ENCODE measurements at places on chromosomes 3 and 15.

DNA sequence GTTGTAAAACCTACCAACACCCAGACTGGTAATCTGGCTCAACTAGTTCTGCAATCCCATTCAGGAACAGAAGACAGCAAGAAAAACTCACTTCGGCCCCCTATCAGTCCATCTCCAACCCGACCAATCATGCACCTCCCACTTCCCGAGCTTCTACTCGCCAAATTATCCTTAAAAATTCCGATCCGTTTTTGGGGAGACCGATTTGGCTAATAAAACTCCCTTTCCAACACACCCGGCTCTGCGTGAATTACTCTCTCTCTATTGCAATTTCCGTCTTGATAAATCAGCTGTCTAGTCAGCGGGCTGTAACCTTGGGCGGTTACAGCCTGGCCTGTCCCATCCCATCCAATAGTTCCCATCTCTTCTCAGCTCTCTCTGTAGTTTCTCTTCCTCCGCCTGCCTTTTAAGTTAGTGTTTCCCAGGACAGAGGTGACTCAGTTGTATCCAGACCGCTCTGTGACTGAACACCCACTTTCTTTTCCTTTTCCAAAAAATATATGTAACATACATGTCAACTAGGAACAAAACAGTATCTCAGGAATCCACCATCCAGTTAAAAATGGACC is 780 bp upstream of the ACAD9 start:
- no peak for DNase-seq

DNA sequence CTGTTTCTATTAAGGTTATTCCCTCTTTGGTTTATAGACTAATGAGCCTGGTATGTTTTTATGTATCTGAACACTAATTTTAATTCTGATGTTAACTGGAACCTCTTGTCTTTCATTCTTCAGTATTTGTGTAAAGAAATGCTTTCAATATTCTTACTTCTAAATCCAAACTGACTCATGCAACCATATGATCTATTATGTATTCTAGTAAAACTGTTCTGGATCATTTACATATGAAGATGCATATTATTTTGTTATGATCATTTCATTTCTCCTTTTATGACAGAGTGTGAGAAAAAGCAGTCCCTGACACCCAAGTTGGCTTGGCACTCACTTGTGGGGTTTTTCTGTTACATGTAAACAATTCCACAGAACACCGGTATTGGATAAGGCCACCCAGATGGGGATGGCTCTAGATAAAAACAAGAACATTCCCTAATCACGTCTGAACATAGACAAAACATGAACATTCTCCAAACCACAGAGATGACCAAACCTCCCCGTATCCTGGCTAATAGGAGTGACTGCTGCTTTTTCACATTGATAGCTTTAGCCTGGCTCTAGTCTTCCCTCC is 72.2 kb upstream of the EPHB3 start:
- DNase-seq = no peak

GRCh38 chr3:86087160-86087871 is 903.6 kb downstream of the VGLL3 start:
- DNase-seq = no peak

DNA sequence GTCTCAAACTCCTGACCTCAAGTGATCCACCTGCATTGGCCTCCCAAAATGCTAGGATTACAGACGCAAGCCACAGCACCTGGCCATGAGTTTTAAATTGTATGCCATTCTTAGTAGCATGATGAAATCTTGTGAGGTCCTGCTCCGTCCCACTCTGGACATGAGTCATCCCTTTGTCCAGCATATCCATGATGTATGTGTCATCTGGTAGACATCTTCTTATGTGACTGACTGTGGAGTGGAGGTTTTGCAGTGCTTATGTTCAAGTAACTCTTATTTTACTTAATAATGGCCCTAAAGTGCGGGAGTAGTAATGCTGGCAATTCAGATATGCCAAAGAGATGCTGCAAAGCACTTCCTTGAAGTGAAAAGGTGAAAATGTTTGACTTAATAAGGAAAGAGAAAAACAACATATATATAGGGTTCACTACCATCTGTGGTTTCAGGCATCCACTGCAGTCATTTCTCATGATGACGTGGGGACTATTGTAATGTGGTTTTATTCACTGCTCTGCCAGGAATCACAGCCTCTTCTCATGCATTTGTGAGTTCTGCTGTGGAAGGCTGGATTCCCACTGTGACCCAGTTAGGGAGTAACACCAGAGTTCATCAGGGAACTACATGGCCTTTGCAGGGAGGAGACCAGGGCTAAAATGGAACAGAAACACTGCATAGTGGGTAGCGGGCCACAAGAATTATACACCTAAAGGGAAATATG is 204.6 kb upstream of the STRIT1 start:
- DNase-seq = no peak

GRCh38 chr3:106332884-106333283 is 464.1 kb upstream of the CBLB start:
- DNase-seq = peak; percentile 36

DNA sequence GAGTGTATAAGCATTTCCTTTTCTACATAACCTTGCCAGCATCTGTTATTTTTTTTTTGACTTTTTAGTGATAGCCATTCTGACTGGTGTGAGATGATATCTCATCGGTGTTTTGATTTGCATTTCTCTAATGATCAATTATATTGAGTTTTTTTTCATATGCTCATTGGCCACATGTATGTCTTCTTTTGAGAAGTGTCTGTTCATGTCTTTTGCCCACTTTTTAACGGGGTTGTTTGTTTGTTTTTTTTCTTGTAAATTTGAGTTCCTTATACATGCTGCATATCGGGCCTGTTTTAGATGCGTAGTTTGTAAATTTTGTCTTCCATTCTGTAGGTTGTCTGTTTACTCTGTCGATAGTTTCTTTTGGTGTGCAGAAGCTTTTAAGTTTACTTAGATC is 89.2 kb downstream of the LEKR1 start:
- DNase-seq = no peak

GRCh38 chr3:107271787-107272387 is 105.4 kb upstream of the CCDC54 start:
- no peak for DNase-seq

- DNase-seq = no peak
These were observed 7.1 kb downstream of the RAD51 start for GRCh38 chr15:40702077-40702476.

DNA sequence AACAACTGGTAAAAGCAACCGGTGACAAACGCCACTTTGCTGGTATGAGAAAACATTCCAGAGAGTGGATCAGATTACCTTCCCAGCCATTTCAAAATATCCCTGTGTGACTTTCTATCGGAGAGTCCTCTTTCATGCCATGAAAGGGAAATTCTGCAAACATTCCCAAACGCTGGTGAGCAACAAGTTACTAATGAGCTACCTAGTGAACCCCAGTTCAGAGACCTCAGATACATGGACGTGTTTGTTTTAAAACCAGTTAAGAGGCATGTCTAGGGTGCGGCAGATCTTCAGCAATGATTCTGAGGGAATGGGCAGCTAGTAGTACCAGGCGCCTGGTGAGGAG is 418.2 kb upstream of the NR2F2 start:
- no peak for DNase-seq

- DNase-seq = no peak
These were observed 46.4 kb upstream of the USP3 start for GRCh38 chr15:63458026-63458425.

- no peak for DNase-seq
These were observed 33.8 kb upstream of the ACP3 start for GRCh38 chr3:132283440-132283839.

- peak; percentile 19 for DNase-seq
These were observed 131.6 kb downstream of the AQP9 start for GRCh38 chr15:58269455-58270414.

DNA sequence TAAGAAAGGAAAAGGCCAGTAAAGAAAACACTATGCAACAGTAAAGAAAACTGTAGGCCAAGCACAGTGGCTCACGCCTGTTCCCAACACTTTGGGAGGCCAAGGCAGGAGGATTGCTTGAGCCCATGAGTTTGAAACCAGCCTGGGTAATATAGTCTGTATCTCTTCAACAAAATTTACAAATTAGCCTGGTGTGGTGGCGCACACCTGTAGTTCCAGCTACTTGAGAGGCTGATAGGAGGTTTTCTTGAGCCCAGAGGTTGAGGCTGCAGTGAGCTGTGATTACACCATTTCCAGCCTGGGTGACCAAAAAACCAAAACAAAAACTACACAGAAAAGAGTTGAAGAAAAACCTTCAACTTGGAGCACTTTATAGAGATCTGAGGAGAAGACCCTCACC is 31.8 kb downstream of the DAG1 start:
- DNase-seq = no peak

GRCh38 chr3:174308736-174309135 is 550.4 kb upstream of the NAALADL2 start:
- DNase-seq = no peak

DNA sequence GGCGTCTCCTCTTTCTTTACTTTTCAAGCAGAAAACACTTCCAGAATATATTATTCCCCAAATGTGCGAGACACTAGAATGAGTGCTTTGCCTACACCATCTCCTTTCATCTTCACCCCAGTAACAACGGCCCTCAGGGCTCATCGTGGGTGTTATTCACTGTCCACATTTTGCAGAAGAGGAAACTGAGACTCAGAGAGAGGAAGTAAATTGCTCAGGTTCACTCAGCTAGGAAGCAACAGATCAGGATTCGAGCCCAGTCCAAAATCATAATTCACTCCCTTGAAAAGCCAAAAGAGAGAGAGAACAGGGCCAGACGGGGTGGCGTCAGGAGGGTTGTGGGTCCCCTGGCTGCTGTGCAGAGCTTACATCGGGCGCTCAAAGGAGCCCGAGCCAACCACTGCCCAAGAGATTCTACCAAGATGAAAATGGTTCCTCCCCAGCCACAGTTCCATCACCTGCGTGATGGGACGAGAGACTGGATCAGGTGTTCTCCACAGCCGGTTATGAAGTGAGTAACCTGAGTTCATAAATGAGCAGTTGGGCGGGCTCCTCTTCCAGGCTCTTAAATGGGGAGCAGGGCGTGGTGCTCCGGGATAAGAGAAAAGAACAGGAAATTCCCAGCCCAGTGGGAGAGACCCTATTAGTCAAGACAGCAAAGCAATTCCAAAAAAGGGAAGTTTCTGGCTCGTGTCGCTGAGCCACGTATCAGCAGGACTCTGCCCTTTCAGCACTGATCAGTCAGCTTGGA is 48.6 kb upstream of the FLNB start:
- DNase-seq = no peak

GRCh38 chr15:86776145-86776544 is 696.5 kb downstream of the AGBL1 start:
- no peak for DNase-seq

DNA sequence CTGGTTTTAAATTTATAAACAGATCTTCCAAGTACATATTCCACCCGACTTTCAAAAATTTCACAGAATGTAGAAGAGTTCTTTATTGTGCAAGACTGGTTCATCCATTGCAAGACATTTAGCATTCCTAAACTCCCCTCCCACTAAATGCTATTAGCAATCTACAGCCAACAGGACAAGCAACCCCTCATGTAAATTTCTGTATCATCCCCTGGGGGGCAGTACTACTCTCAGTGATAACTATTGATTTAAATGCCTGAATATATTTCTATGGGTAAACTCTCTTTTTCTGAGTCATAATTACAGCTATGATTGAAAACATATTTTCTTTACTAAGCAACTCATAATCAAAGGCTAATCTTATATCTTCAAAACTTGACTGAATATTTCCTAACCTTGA is 10.7 kb upstream of the SLC15A2 start:
- DNase-seq = peak; percentile 3

Measured in GM12864 (cell line).